ENCODE measurements at places on chromosomes 2 and 18. TPM values are rescaled to one million over a fixed set of nuclear protein-coding genes. Genes with fewer than 3 reads are reported as not detected.

SERPINB7 gene
- total RNA-seq = not detected

MYOM1 gene
- total RNA-seq = 0.59 TPM

PIEZO2 gene
- total RNA-seq = not detected

C18orf54 gene
- total RNA-seq = 10.9 TPM

PFN4 gene
- not detected for total RNA-seq

TCF23 gene
- total RNA-seq = not detected

NIF3L1 gene
- total RNA-seq = 26.0 TPM

CCDC141 gene
- total RNA-seq = 1.1 TPM

IL1RL1 gene
- total RNA-seq = 0.25 TPM

EIPR1 gene
- total RNA-seq = 42.7 TPM

FAM117B gene
- total RNA-seq = 6.6 TPM

C2orf66 gene
- total RNA-seq = not detected

PKDCC gene
- not detected for total RNA-seq

TMEM37 gene
- total RNA-seq = not detected

NEU2 gene
- total RNA-seq = not detected

LMAN1 gene
- 114 TPM for total RNA-seq

APCDD1 gene
- not detected for total RNA-seq

ICOS gene
- total RNA-seq = 81.7 TPM

LRP1B gene
- not detected for total RNA-seq

SLC38A11 gene
- not detected for total RNA-seq

POLR1A gene
- total RNA-seq = 64.7 TPM

BOLL gene
- total RNA-seq = not detected

WDR12 gene
- 152 TPM for total RNA-seq

CD226 gene
- total RNA-seq = 186 TPM

TTC39C gene
- 55.8 TPM for total RNA-seq

TBC1D8 gene
- total RNA-seq = 0.73 TPM

UBE2F gene
- total RNA-seq = 63.7 TPM

ADGRF3 gene
- total RNA-seq = 3.7 TPM
